ENCODE measurements at places on chromosomes 12 and 14.
A peak's percentile ranks its signal among the peaks of the same experiment; 100 is the strongest.

DNA sequence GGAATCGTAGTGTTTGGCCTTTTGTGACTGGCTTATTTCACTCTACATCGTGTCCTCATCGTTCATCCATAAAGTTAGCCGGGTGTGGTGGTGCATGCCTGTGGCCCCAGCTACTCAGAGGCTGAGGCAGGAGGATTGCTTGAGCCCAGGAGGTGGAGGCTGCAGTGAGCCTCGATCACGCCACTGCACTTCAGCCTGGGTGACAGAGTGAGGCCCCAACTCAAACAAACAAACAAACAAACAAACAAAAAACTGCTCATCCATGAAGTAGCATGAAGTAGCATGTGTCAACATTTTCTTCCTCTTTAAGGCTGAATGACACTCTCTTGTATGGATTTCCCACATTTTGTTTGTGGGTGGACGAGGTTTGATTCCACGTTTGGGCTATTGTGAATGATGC lies 44.0 kb upstream of the MEG3 start:
- DNase-seq, result no peak

DNA sequence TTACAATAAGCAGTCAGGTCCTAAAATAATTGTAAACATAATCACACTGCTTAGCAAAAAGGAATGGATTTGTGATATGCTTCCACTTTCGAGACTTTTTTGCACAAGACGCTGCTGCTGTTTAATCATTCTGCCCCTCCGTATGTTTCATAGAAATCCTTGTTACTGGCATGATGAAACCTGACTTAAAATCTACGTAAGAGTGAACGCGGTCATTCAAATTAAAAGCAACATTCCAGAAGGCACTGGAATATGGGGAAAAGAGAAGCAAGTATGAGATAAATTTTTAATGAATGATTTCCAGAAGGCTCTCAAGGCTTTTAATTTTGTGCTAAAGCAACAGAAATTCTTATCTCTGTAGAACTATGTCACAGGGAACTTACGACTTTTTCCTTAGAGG lies 1.1 kb downstream of the CNIH1 start:
- DNase-seq, result no peak

DNA sequence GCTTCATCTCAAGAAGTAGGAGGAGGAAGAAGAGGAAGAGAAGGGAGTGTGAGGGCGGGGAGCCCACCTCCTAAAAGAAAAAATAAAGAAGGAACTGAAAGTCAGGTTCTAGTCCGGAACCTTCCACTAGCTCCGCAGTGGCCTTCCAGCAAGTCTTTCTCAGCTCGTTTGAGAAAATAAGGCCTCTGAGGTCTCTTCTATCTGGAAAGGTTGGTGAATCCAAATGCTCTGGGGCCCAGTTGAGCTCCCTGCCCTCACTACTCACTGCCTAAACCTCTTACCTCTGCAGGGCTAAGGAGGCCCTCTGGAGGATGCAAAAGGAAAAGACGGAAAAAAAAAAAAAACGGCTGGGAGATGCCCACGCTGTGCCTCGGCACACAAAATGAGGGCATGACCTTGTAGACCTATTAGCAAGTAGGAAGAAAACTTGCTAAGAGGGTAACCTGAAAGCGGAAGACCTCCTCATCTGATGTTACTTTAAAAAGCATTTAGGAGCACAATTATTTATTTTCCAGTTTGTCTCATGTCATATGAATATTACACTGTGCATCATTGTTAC lies 35.9 kb downstream of the FBLN5 start:
- peak; percentile 62 for DNase-seq

DNA sequence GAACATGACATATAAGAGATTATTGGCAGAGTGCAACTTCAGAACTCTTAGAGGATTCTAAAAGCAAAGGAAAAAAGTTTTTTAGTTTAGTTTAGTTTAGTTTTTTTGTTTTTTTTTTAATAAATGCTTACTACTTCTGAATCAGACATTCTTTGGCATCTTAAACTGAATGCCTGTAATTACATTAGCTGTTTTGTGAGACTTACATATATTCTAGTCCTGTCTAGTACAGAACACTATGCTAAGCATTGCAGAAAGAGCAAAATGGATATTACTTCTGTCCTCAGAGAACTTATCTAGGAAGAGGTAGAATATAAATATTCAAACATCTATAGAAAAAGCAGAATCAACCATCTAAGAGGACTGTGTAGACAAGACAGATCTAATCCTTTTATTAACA lies 133.2 kb downstream of the RAD51B start:
- no peak for DNase-seq

DNA sequence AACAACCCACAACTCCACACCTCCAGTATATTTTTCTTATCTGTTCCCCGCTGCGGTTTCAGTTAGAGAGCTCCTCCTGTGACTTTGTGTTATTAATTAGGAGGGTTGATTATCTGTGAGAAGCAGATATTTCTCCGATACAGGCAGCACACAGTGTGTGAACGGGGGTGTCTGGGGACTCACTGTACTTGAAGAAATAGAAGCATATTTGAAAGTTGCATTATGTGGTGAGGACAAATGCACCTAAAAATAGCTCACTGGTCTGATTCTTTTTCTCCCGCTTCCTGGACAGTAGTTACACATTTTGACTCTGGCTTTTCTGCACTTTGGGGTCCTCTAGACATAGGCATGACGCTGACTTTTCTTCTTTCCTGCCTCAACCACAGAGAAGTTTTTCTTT lies 277.7 kb downstream of the VRK1 start:
- DNase-seq, result no peak

DNA sequence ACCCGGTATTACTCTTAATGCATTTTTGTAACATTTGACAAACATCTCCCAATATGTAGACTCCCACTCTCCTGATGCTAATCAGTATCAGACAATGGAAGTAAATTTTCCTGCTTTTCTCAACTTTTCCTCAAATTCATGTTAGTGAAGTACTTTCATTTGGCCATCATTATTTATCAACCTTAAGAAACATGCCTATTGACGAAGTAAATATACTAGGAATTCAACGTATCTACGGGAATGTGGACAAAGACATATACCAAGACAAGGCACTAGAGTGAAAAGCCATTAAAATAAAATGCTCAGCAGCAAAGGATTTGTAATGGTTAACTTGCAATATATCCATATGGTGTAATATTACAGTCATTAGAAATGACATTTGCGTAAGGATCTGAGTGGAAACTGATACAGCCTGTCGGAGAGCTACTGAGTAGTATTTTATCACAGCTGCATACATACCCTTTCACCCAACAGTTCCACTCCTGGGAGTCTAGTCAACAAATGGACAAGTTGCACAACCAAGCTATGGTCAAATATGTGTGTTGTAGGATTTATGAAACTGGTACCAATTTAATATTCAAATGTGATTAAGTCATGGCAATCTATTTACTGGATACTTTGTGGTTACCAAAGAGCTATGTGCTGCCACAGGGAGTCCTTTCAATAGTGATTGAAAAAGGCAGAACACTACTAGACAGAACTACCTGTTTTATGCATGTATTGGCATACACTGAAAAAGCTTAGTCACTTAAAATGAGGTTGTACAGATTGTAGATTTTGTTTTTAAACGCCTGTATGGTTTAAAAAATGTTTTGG lies 26.5 kb downstream of the NUDT4 start:
- no peak for DNase-seq

DNA sequence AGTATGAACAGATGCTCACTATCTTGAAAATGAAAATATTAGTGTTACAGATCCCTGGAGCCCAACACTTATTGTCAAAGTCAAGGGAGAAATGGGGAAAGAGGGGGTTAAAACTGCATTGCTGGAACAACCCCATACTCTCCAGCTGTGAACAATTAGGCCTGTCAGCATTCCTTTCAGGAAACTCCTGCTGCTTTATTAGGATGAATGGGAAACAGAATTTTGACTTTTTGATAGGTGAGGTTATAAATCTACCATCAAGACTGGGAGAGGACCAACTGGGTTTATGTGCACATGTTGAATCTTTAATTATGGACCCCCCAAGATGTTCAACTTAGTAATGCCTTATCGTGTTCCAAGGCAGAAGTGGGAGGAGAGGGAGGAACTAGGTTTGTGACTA lies 85.0 kb downstream of the TMTC1 start:
- no peak for DNase-seq

DNA sequence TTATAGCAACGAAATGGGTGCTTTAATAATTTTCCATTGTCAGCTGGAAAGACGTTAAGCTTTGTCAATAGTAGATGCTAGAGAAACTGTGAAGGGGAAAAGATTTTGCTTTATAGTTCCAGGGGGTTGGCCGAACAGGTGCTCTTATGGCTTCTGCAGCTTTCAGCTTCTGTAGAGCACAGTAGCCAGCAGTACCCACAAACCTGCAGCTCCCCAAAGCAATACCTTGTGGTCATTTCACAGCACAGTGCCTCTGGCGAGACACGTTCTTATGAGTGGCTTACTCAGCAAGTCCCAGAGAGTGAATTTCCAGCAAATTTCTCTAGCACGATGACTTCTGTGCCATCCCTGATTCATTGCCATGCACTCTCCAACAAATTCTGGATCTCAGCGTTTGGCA lies 416.3 kb upstream of the ATP2B1 start:
- DNase-seq, result no peak

DNA sequence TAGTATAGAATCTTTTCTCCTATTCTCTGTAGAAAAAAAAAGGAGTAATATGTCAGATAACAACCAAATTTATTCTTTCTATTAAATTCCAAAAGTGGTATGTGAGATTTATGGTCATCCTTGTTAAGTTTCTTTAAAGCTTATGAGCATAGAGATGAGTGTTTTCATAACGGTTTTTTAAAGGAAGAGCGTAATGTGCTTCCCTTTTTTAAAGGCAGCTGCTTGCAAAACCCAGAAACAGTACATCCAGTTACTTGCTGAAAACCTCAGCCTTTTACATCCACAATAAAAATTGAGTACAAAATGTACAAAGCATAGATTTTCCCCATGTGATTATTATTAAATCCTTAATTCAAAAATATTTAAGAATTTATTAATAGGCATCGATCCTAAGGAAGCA lies 53.6 kb upstream of the CD163 start:
- DNase-seq, result no peak

DNA sequence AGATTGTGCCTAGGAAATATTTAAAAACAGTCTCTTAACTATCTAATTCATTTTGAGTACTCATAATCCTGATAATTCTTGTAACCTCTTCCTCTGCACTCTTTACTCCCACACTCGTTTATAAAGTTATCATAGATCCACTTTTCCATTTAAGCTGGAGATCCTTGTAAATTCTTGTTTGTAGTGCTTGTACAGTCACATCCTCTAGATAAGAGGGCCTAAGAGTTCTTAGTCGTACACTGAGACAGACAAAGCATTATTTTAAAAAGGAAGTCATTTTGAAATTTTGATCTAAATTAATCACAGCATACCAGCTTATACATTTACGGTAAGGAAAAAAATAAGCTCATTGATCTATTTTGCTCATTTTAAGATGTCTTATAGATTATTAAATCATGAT lies 42.5 kb downstream of the LMO3 start:
- no peak for DNase-seq

DNA sequence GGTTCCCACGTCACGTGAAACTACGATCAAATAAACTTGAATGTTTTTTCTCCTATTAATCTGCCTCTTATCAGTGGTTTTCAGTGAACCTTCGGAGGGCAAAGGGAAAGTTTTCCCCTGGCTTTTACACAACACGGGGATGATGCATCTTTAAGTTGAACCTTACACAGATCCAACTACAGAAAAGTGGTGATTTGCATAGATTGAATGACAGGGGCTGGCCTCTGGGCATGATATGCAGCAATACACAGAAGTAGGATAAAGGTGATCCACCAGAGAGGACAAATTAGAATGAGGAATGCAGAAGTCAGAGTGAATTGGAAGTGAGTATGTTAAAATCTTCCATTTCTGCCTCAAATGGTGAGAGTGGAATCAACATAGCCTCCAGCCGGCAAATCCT lies 11.6 kb downstream of the GSG1 start:
- no peak for DNase-seq

DNA sequence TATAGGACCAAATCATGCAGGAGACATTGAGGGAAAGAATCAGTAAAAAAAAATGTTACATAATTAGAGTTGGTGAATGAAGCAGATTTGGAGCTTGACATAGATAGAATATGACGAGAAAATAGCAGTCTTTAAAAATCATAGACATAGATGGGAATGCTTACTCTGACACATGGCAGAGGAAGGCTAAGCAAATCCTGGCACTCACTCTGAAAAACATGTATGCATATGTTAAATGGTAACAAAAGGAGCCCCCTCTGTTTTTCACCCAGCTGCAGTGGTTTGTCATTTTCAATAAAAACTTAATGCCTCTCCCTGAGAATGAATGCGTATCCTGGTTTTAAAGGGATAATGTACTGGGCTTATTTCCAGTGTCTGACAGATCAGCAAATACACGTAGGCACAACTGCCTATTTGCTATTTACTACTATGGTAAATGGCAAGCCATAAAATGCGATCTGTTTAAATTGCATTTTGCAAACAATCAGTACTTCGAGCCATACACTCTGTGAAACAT lies 561.2 kb upstream of the SEL1L start:
- DNase-seq, result no peak

GRCh38 chr12:31626270-31626995 lies 33.1 kb upstream of the ETFBKMT start:
- DNase-seq, result no peak

DNA sequence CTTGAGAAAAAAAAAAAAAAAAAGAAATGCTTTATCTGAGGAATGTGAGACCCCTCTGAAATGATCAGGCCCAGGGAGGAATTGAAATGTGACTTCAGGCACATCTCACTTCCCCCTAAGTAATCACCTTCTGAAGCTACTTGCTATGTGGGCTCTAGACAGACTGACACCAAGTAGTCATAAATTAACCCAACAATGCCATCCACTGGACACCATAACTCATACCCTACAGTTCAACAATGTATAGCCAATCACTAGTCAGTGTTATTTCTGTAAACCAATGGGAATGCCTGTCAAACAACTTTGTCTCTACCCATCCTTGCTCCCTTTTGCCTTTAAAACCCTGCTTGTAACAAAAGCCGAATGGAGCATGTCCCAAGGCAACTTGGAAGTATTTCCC lies 182.7 kb upstream of the TMPO start:
- DNase-seq, result no peak

DNA sequence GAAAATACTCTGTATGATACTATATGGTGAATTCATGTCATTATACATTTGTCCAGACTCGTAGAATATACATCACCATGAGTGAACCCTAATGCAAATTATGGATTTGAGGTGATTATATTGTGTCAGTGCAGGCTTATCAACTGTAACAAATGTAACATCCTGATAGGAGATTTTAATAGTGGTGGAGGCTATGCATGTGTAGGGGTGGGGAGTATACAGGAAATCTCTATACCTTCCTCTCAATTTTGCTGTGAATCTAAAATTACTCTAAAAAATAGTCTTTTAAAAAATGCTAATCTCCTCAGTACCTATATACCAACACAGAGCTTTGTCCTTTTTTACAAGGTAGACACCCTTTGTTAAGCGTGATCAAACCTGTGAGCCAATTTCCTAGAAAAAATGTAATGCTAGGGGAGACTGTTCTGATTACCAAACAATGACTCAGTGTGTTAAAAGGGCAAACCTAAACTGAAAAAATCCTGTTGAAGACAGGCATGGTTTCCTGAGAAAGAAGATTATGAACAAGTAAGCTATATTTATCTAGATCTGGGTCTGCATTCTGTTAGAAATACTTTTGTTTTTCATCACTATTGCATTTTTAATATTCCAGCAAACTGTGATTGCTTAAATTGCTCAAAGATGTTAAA lies 170.9 kb downstream of the DUSP6 start:
- no peak for DNase-seq

- DNase-seq, result no peak
These were observed 14.0 kb downstream of the CDKN1B start for GRCh38 chr12:12731178-12731577.

All from D721Med (cell line).